ENCODE measurements at places on chromosomes 16 and 17.

DNA sequence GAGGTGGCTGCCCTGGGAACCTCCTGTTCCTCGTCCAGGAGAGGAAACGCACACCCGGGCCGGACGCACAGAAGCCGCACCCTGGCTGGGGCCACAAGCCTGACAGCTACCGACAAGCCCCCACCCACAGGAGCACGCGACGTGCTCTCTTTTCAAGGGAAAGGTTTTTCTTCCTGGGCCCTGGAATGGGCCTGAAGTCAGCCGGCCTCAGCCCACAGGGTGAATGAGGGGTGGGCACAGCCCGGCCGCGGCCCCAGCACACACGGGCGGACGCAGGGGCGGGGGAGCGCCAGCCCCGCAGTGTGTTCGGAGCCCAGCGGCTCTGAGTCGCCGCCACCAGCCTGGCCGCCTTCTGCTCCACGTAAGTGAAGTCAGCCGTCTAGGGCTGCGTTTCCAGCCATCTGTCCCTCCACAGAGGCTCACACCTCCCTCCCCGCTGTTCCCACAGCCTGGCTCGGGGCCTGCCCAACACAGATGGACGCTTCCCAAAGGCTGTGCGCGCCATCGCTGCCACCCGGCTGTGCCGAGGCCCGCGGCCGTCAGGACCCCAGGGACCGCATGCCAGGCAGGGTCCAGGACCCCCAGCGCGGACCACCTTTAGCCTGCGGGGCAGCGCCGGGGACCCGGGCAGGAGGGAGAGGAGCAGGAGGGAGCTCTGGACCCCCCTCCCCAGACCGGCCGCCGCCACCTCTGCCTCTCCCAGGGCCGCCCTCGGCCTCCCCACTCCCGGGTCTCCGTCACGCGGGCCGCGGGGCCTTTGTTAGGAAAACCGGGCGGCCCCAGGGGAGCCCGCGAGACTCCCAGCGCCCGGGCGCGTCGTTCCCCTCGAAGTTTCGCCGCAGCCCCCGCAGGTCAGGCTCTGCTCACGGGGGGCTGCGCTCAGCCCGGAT lies 36.8 kb downstream of the CBFA2T3 start:
- DNase-seq = no peak

DNA sequence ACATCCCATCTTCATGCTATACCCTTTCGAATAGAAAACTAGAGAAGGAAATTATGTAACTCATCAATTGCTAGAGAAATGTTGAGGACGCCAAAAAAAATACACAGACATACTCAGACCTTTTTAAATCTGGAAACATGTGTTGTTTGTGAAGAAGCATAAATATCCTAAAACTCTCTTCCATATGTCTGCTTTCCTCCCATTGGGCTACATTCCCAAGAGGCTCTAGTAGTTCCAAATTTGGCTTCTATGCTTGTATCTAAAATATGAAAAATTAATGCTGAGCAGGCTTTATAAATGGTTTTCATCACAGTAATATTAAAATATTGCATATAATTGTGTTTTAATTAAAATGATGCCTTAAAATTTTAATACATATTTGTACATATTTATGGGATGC lies 297.9 kb upstream of the PSMD7 start:
- DNase-seq = no peak

GRCh38 chr16:50265260-50265659 lies 1.1 kb upstream of the ADCY7 start:
- DNase-seq = no peak

DNA sequence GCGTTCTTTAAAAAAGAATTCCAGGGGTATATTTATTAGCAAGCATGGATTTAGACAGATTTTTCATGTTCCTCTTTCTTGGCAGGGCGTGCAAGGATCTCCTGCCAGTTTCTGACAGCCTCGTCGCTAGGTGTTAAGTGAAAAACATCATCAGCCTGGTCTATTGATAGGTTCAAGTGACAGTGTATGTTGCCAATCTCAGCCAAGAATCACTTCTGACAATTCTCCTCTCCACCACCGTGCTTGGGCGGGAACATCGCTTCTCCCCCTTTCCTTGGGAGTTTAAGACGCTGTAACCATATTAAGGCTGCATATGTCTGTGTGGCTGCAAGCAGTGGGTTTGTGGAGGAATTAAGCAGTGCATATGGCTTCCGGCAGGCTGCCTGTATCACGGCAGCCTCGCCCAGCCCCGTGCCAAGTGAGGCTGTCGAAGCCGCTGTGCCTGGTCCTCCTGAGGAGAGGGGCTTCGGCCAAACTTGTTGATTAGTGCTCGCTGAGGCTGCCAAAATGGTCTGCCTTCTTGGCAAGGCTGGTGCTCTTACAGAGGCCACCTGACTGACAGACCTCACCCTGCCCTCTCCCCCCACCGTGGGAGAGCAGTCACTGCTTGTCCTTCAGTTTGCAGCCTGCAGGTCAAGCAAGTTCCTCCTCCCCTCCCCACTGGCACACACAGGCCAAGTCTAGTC lies 132.2 kb upstream of the MPHOSPH6 start:
- no peak for DNase-seq

DNA sequence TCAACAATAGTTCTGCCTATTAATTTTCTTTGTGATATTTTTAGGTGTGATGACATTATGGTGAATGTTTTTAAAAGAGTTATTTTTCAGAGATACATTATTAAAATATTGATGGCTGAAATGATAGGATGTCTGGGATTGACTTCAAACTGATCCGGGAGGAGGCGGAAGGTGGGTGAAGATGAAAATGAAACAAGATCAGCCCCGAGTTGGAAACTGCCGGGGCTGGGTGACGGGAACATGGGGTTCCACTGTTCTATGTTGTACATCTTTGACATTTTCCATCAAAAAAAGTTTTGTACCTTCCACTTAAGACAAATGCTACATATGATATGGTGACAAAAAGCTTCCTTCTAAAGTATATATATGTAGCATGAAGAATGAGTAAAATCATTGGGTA lies 336.9 kb downstream of the XYLT1 start:
- DNase-seq = no peak

DNA sequence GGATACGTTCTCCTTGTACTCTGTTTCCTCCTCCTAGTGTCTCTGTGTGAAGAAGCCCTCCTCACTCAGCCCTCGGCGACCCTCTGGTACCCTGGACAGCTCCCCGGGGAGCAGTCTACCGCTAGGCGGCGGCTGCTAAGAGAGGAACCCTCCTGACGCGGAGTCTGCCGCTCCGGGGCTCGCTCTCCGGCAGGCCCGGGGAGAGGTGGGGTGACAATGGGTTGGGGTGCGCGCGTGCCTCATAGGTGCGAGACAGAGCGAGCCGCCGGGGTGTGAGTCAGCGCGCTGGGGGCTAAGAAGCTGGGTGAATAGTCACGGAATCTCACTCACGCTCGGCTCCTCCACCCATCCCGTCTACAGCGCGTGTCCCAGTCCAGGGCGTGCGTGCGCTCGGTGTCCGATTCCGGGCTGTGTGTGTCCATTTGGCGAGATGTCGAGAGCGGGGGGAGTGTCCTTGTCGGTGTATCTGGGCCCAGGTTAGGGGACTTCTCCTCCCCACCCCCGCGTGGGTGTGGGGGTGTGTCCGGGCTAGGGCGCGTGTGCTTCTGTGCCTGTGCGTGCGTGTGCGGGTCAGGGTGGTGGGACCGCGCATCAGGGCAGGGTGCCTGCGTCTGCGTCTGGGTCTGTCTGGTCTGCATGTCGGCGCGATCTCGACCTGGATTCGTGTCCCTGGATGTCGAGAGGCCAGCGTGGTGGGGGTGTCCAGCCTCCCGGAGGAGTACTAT lies 577 bp upstream of the HS3ST2 start:
- no peak for DNase-seq

GRCh38 chr17:17217995-17218394 lies 11.9 kb upstream of the PLD6 start:
- no peak for DNase-seq

- no peak for DNase-seq
Measured at GRCh38 chr16:87484487-87485331, 8.1 kb downstream of the ZCCHC14 start.

DNA sequence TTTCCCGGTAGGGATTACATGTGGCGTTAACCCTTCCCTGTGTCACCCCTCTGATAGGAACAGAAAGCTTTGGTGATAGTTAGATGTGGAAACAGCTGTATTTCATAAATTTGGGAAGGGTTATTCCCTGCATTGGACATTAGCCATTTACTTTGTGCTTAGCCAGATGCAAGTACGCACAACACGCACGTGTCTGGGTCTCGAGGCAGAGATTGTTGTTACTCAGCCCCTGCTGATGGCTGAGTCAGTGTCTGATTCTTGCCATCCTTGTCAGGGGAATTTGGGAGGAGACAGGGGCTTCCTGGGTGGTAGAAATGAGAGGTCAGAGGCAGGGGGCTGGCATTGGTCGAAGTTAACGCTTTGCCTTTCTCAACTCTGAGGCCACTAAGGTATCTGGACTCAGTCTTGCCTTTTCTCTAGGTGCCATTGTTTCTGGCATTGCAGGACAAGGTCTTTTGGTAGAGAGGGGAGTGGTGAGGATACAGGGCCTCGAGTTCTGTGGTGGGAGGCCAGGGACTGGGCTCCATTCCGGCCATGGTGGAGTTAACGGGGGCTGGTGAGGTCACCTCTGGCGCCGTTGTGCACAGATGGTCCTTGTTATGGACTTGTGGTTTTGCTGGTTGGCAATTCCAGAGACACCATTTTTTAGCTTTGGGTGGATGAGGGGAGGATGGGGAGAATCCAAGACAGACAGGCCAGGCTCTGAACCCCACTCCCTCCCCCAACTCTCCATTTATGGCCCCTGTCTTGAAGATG lies 8.2 kb downstream of the MMP2 start:
- DNase-seq = no peak

DNA sequence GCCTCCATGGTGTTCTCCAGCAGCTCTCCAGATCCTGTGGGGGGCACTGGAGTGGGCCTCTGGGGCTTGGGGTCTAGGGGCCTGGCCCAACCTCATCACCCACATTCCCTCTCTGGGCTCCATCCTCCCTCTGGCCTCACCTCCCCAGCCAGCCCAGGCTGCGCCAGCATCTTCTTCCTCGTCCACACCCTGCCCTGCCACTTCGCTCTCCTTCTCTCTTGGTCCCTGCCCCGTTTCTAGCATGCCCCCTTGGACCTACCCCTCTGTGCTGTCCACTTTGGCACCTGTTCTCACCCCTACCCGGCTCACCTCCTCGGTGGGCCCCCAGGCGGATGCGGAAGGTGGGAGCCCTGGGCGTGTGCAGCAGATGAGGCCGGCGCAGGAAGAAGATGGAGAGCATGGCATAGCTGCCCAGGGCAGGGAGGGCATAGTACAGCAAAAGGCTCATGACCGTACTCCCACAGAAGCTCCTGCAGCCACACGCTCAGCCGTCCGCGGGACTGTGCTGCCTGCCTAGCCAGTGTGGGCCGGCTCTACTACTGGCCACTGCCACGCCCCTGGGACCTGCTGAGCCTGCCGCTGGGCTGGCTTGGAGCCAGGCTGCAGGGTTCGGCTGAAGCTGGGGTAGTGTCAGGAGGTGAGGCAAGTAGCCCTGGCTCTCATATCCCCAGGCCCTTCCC lies at the start of gene GDPD3:
Gene GDPD3, minus strand, starts transcription at position 507 of the 680 bp plus-strand sequence. Its CDS starts 59 bp downstream, at position 448.
- DNase-seq = no peak

- no peak for DNase-seq
Measured at GRCh38 chr17:75922173-75922961, 17.7 kb upstream of the MRPL38 start.

DNA sequence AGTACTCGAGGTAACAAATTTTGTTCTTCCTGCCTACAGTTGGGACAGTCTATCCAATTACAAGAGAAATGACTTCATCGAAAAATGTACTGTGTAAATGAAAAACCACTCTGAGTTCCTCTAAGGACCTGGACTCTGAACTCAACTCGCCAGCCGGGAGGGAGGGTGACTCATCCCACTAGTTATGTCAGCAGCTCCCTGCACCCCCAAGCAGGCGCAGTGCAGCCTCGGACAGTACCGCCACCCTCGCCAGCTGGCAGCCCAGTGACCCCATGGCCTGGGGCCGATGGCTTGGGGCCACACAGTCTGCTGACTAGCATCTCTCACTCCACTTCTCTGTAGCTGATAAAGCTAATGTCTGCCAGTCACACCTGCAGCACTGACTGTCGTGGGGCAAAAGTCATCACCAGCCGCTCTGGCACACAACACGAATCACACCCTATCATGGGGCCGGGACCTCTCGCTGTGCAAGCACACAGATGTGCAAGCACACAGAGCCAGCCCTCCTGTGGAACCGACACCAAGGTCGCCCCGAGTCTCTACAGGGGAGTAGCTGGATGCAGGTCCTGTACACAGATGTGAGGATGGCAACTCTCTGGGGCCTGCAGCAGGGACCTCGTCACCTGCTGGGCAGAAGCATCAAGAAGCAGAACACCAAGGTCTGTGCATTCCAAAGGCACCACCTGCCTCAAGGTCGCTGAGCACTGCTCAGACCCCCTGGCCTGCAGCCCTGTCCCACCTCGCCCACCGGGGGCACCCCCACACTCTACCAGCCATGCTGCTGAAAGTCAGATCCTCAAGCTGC lies 5.7 kb downstream of the CSNK1D start:
- DNase-seq = no peak

DNA sequence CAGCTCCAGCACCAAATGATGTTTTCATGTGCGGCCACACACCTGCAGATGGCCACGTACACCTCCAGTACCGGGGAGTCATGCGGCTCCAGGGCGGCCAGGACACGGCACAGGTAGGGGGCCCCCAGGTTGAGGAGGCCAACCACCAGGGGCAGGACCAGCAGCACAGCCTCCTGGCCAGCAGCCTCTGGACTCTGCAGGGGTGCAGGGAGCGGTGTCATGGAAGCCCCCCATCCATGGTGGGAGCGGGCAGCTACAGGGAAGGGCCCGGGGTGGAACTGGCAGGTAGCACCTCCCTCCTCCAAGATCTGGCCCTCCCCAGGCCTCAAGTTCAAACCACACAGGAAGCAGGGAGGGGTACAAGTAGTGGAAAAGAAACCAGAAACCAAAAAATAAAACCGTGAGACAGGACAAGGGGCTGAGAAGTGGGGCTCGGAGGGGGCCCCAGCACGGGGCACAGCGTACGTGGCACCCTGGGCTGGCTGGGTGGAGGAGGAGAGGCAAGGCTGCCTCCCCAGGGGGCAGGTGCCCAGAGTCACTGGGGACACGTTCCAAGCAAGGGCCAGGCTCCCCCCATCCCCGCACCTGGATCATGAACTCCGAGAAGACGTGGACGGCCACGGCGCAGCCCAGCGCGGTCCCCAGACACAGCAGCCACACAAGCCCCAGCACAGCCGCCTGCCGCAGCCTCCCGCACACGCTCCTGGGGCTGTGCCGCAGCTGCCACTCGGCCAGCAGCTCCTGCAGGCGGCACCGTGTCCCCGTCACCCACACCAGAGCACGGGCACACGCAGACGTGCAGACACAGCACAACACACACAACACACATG lies 7.4 kb downstream of the TMC6 start:
- DNase-seq = no peak

GRCh38 chr16:30004811-30005242 lies 6.0 kb downstream of the DOC2A start:
- no peak for DNase-seq

- DNase-seq = no peak
Measured at GRCh38 chr17:44935116-44935515, 12.5 kb downstream of the KIF18B start.
